Endodermal cell (in vitro differentiated cells): ENCODE measurements at places on chromosomes 6 and 20. TPM values are rescaled to one million over a fixed set of nuclear protein-coding genes. Genes with fewer than 3 reads are reported as not detected.

The GNAS-AS1 gene
- 5.6 to 11.5 TPM (median 9.7 TPM) in 3 replicates for total RNA-seq

- peaks cover 10% of the 10 kb centered on the region for H3K36me3 ChIP-seq
- H3K4me1 ChIP-seq: peaks cover 4% of the 10 kb centered on the region
- no peak overlapping the region for H3K4me3 ChIP-seq
- no peaks in the 10 kb centered on the region for H3K27me3 ChIP-seq
- DNase-seq: no peak
These were observed 124.8 kb downstream of the INSM1 start for GRCh38 chr20:20492521-20493332.

- H3K36me3 ChIP-seq: no peaks in the 10 kb centered on the region
- no peak for DNase-seq
- no peak overlapping the region for H3K4me3 ChIP-seq
- H3K27me3 ChIP-seq: no peaks in the 10 kb centered on the region
These were observed 63.9 kb upstream of the MCHR2 start for GRCh38 chr6:100057941-100058340.

The RAB44 gene
- total RNA-seq: not detected in 2 replicates

GRCh38 chr6:150514806-150515380 is 84.8 kb upstream of the PLEKHG1 start:
- H3K27ac ChIP-seq: no peak overlapping the region
- H3K4me1 ChIP-seq: no peaks in the 10 kb centered on the region
- no peak overlapping the region for H3K4me3 ChIP-seq
- no peaks in the 10 kb centered on the region for H3K27me3 ChIP-seq

The NEU1 gene
- total RNA-seq: 42.4 to 52.3 TPM (median 47.9 TPM) in 3 replicates

The C6orf58 gene
- total RNA-seq: 0.32 TPM in 1 of 3 replicates, not detected in the others

DNA sequence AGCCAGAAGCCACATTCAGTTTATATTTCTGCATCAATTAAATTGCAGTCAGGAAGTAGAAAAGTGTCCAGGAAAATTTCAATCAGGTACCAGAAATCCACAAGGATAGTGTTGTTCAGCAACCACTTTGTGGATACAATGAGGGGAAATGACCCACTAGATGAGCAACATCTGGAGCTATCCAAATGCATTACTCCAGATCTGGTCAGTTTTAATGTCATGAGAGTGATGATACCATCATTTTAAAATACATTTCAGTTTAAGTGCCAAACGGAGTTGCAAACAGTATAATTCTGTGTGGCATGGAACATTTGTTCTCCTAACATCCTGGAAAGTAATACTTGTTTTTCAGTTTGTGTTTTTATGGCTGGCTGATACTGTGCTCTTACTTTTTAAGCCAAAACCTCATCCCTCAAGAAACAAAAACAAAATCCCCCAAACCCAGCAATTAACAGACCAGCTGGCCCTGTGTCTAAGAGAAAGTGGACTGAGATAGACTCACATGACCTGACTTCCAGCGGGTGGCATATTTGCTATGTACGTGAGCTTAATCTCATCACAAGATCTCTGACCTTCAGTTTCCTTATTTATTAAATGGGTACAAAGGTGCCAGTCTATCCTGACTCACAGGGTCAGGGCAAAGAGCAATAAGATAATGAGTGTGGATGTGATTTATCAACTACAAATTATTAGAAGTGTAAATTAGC is 58.8 kb upstream of the CNKSR3 start:
- H3K27me3 ChIP-seq: no peaks in the 10 kb centered on the region
- no peak overlapping the region for H3K4me3 ChIP-seq
- H3K36me3 ChIP-seq: no peaks in the 10 kb centered on the region
- no peaks in the 10 kb centered on the region for H3K4me1 ChIP-seq
- no peak overlapping the region for H3K27ac ChIP-seq

DNA sequence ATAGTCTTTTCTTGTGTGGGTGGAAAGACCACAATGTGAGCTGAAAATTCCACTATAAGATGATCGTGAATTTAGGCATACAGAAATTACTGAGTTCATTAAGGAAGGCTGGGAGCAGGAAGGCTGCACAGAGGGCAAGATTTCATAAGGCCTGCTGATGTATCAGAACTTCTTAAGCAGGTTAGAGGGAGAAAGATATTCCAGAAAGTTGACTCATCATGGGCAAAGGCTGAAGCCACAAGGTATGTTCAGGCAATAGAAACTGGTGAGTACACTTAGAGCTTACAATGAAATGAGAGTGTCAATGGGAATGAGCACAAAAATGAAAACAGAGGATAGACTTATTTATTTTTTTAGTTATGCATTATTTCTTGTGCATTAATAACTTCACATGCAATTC is 618.6 kb downstream of the CBLN4 start:
- H3K36me3 ChIP-seq: no peaks in the 10 kb centered on the region
- H3K4me1 ChIP-seq: no peaks in the 10 kb centered on the region
- H3K27ac ChIP-seq: no peak overlapping the region

GRCh38 chr6:91087908-91088307 is 501.0 kb upstream of the MAP3K7 start:
- H3K27me3 ChIP-seq: no peaks in the 10 kb centered on the region
- DNase-seq: peak; percentile 88
- H3K4me3 ChIP-seq: peak overlapping the region; percentile 38
- H3K27ac ChIP-seq: peak overlapping the region; percentile 21
- H3K4me1 ChIP-seq: peaks cover 4% of the 10 kb centered on the region

GRCh38 chr20:52103913-52104545 is 87.5 kb downstream of the ZFP64 start:
- no peaks in the 10 kb centered on the region for H3K36me3 ChIP-seq
- no peaks in the 10 kb centered on the region for H3K4me1 ChIP-seq
- H3K27me3 ChIP-seq: peaks cover 75% of the 10 kb centered on the region
- H3K4me3 ChIP-seq: peak overlapping the region; percentile 83

DNA sequence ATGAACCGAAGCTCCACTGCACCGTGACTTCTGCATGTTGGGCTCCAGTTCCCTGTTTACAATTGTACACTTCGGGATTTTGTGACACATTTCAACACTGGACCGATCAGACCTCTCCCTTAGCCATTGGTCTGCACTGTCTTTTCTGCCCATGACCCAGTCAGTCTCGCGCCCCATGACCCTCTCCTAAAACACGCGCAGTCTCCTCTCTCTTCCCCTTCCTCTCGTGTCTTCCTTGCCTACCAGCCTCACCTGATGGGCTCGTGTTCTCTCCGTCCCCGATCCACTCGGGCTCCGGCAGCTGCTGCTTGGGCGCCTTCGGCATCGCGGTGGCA is 535 bp upstream of the ABCF1 start:
- no peak overlapping the region for H3K27ac ChIP-seq
- no peak for DNase-seq
- no peaks in the 10 kb centered on the region for H3K27me3 ChIP-seq
- peak overlapping the region; percentile 93 for H3K4me3 ChIP-seq
- H3K36me3 ChIP-seq: peaks cover 5% of the 10 kb centered on the region
- H3K4me1 ChIP-seq: peaks cover 11% of the 10 kb centered on the region

The FILIP1 gene
- 0.35 and 0.66 TPM in 2 replicates for total RNA-seq

The OPN5 gene
- not detected in 3 replicates for total RNA-seq

The TFAP2C gene
- total RNA-seq: 0.31 to 2.2 TPM (median 0.46 TPM) in 3 replicates

GRCh38 chr6:145699462-145699861 is 35.9 kb downstream of the EPM2A start:
- H3K4me3 ChIP-seq: no peak overlapping the region
- H3K27me3 ChIP-seq: no peaks in the 10 kb centered on the region
- no peak for DNase-seq

DNA sequence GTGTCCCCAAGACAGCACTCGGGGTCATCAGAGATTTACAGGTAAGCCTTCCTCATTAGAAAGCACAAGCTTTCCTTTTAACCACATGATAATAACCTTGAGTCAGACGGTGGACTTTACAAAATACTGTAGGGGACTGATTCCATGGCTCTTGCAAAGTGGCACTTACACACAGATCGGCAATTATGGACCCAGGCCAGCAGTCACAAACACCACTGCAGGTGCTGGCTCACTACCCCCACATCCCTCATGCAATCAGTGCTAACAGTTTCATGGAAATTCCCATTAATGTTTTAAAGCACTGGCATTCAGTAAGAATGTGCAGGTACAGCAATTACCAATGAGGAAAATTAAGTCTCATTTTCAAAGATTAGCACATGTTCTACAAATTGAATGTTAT is 516.5 kb downstream of the PRKN start:
- H3K4me3 ChIP-seq: no peak overlapping the region
- no peaks in the 10 kb centered on the region for H3K4me1 ChIP-seq

The PSORS1C1 gene
- total RNA-seq: 0.47 and 1.1 TPM in 2 replicates

The CDH4 gene
- total RNA-seq: 4.8 and 5.8 TPM in 2 replicates

DNA sequence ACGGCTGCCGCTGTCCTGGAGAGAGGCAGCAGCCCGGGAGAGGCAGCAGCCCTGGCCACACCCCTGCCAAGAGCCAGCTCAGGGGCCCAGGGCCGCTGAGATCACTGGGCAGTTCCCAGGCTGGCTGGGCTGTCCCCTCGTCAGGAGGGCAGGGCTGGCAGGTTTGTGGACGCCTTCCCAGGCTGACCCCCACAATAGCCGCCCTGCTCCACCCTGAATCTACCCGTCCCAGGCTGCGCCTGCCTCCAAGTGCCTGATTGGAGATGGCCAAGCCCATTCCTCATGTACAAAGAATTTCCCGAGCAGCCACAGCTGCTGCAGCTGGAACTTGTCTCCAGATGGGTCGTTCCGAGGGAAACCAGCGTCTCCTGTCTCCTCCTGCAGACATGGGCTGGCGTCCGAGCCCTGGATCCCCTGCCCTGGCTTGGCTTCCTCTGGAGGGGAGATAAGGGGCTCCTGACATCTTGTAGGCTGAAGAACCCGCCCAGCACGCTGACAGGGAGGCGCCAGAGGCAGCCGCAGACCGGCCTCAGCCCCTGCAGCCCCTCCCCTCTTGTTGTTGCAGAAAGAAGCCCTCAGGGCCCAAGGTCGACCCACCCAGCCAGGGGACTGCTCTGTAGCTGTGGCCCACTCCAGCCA is 9.4 kb upstream of the GATA5 start:
- H3K4me1 ChIP-seq: peaks cover 58% of the 10 kb centered on the region
- DNase-seq: no peak
- no peak overlapping the region for H3K4me3 ChIP-seq
- peaks cover 17% of the 10 kb centered on the region for H3K27me3 ChIP-seq
- no peak overlapping the region for H3K27ac ChIP-seq

- peak; percentile 10 for DNase-seq
- H3K4me1 ChIP-seq: peaks cover 5% of the 10 kb centered on the region
- peak overlapping the region; percentile 93 for H3K4me3 ChIP-seq
- H3K27me3 ChIP-seq: peaks cover 24% of the 10 kb centered on the region
- H3K36me3 ChIP-seq: peaks cover 5% of the 10 kb centered on the region
These were observed 1.0 kb upstream of the APMAP start for GRCh38 chr20:24993337-24994185.

GRCh38 chr20:34016736-34017135 is 23.0 kb downstream of the RALY start:
- no peaks in the 10 kb centered on the region for H3K27me3 ChIP-seq
- H3K27ac ChIP-seq: no peak overlapping the region
- no peaks in the 10 kb centered on the region for H3K36me3 ChIP-seq
- H3K4me3 ChIP-seq: no peak overlapping the region

DNA sequence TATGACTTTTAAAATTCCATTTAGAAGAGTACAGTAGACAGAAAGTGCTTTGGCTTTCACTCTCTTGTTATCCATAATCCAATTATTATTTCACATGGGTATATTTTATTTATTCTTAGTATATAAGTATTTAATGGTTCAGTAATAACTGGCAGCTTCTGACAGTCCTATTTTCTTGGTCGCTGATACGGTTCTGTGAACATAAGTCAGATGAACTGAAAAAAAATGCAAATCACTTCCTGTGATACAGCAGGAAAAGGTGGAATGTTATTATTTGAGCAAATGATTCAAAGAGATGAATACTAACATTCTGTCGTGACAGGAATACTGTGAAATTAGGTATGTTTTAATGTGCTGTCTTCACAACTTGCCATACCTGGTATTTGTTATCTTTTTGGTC is 132.3 kb downstream of the ARHGAP18 start:
- H3K36me3 ChIP-seq: no peaks in the 10 kb centered on the region
- no peak overlapping the region for H3K27ac ChIP-seq
- no peaks in the 10 kb centered on the region for H3K4me1 ChIP-seq
- DNase-seq: no peak
- no peaks in the 10 kb centered on the region for H3K27me3 ChIP-seq
- H3K4me3 ChIP-seq: no peak overlapping the region

The OR14J1 gene
- total RNA-seq: not detected in 2 replicates
